ENCODE measurements at places on chromosomes 1 and 21. TPM values are rescaled to one million over a fixed set of nuclear protein-coding genes. Genes with fewer than 3 reads are reported as not detected.

CFAP107 gene
- not detected for total RNA-seq

SLC6A17 gene
- under 0.01 TPM for total RNA-seq

ERO1B gene
- 7.2 TPM for total RNA-seq

OR2G6 gene
- total RNA-seq, result not detected

GSTM3 gene
- 28.0 TPM for total RNA-seq

CASQ1 gene
- not detected for total RNA-seq

CYP4B1 gene
- total RNA-seq, result 9.0 TPM

SLAMF6 gene
- not detected for total RNA-seq

TLCD4 gene
- 0.34 TPM for total RNA-seq

XCL1 gene
- not detected for total RNA-seq

HPCAL4 gene
- under 0.01 TPM for total RNA-seq

GRIK3 gene
- not detected for total RNA-seq

RCC2 gene
- 113 TPM for total RNA-seq

COL16A1 gene
- total RNA-seq, result 159 TPM

MRPS14 gene
- total RNA-seq, result 24.3 TPM

TNFRSF4 gene
- not detected for total RNA-seq

ARMH1 gene
- 0.57 TPM for total RNA-seq

GJA5 gene
- under 0.01 TPM for total RNA-seq

OR2T33 gene
- total RNA-seq, result not detected

PCP4 gene
- total RNA-seq, result not detected

C1orf115 gene
- total RNA-seq, result 4.6 TPM

TMEM79 gene
- total RNA-seq, result 16.1 TPM

OR6K3 gene
- total RNA-seq, result not detected

BCAN gene
- not detected for total RNA-seq

LEFTY2 gene
- total RNA-seq, result not detected

INSRR gene
- total RNA-seq, result not detected

HSPB7 gene
- total RNA-seq, result not detected

GPR153 gene
- 17.9 TPM for total RNA-seq

C1orf198 gene
- 11.6 TPM for total RNA-seq

PROK1 gene
- not detected for total RNA-seq

LIN28A gene
- not detected for total RNA-seq

CHIT1 gene
- total RNA-seq, result under 0.01 TPM

ZNF669 gene
- 13.0 TPM for total RNA-seq

SLC6A9 gene
- total RNA-seq, result 35.5 TPM

SPRR2G gene
- total RNA-seq, result not detected

LEMD1 gene
- 6.8 TPM for total RNA-seq

TCHH gene
- total RNA-seq, result 0.14 TPM

Data from nasal cavity respiratory epithelium epithelial cell of viscerocranial mucosa (primary cell).